ENCODE measurements at places on chromosomes 11 and 22.

DNA sequence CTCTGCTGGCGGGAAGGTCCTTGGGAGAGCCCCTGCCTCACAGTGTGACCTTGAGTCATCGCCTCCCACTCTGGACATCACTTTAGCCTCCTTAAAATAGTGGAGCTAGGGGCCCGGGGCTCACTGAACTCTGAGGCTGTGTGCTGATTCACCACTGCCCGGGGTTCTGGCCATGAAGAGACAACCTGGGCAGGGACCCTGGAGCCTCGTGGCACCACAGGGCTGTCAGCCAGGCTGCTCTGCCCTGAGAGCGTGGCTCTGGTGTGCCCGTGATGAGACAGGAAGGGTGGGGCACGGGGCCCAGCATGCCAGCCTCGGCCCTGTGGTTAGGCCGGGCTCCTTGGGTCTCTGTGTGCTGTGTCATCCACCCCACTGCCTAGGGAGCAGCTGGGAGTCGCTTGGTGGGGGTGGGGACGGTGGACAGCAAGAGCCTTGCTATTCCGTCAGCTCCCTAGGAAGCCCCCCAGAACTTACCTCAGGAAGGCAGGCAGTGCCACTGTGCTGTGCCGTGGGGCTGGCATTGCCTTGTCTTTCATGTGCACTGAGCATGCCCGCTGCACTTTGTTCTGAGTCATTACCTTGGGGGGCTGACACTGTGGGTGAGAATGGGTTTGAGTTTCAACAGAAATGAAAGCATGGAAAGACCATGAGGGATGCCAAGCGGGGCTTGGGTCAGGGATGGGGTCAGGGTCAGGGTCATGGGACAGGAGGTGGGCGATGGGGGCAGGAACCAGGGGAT is 31.7 kb downstream of the TPCN2 start:
- DNase-seq: no peak

- no peak for DNase-seq
Measured at GRCh38 chr11:15615398-15616096, 500.8 kb downstream of the INSC start.

GRCh38 chr11:113907152-113907551 is 2.6 kb downstream of the HTR3B start:
- DNase-seq: no peak

DNA sequence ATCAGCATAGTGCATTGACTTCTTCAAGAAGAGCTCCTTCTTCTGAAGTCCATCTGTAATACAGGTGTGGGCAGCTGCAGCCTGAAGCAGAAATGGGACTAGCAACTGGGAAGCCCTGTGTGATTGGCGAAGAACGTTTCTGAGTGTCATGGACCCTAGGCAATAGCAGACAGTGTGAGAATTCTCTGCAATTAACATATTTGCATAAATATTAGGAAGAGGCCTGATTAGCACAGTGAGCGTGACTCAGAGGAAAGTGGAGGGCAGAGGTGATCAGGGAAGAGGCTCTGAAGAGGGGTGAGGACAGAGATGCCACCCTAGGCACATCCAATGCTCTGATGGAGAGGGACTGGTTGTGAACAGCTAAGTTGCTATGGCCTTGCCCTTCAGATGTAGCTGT is 171.2 kb upstream of the ZBED5 start:
- no peak for DNase-seq

GRCh38 chr11:44475114-44475686 is 90.3 kb upstream of the CD82 start:
- no peak for DNase-seq

DNA sequence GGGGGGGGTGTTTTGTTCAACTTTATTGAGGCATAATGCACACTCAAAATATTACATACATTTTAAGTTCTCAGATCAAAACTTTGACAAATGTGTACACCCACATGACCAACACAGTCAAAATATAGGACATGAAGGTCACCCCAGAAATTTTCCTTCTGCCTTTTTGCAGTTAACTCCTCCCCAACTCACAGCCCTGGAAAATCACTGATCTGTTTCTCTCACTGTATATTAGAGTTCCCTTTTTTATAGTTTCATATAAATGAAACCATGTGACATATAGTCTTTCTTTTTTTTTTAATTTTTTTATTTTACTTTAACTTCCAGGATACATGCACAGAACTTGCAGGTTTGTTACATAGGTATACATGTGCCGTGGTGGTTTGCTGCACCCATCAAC is 4.6 kb downstream of the TMPRSS5 start:
- no peak for DNase-seq

DNA sequence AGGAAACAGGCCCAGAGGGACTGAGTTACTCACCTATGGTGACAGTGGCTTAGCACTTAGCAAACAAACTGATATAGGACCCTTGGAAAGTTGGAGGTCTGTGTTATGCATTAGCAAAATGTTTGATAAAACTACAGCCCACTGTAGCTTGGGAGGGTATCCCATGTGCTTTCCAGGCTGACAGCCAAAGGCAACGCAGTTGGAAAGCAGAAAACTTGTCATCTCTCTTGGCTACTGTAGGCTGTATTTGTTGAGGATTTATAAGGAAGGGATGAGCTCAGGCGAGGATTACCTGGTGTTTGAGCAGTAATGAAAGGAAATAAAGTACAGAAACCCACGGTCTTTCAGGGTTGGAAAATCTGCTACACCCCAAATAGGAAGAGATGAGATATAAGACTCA is 23.8 kb downstream of the SDHAF2 start:
- no peak for DNase-seq
